Suppressor macrophage treated with lipopolysaccharide for 4 hours (primary cell): ENCODE measurements at places on chromosomes 7 and 10.

- peak; percentile 35 for DNase-seq
Measured at GRCh38 chr10:43225787-43226153, 41.1 kb downstream of the RASGEF1A start.

DNA sequence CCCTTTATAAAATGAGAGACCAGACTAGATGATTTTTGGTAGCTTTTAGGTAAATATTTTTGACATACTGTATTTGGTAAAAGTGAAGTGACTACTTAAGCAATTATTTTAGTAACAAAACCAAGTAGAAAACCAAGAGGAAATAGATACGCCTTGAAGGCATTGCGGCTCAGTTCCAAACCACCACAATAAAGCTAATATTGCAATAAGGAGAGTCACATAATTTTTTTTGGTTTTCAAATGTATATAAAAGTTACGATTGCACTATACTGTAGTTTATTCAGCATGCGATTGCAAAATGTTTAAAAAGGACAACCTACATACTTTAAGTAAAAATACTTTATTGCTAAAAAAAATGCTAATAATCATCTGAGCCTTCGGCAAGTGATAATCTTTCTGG lies 581.7 kb upstream of the POT1 start:
- DNase-seq, result no peak

GRCh38 chr7:116438267-116438666 lies 61.3 kb upstream of the CAV2 start:
- DNase-seq, result no peak

DNA sequence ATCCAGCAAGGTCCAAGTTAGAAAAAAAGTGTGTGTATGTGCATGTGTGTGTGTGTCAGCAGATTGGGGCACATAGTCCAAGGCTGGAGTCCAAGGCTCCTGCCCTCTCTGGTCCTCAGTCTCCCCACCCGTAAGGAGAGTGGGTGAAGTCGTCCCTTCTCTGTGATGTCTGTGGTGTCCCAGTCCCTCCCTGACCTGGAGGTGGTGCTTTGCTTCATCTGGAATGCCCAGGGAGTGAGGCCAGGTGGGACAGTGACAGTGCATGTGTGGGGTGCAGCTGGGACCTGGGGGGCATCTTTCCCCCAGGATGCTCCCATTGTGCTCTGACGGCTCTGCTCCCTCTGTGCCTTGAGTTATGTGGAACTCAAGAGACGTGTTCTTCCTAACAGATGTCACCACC lies 18.0 kb downstream of the AQP1 start:
- DNase-seq, result no peak

GRCh38 chr10:25113191-25114035 lies 61.4 kb upstream of the GPR158 start:
- DNase-seq, result peak; percentile 62

DNA sequence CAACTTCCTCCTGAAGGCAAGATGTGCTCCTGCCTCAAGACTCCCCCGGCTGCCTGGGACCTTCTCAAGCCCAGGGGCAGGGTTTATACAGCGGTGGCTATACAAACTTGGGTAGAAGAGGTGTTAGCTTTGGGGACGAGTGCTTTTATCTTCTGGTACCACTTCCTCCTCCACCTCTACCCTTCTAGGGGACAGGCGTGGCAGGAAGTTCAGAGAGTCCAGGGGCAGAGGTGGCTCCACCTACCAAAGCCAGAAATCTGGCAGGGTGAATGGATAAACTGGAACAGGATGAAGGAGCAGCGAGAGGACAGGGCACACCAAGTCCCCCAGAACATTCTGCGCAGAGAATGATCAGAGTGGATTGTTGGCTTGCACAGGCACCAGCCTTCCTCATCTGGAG lies 24.0 kb upstream of the TM9SF3 start:
- DNase-seq, result no peak

DNA sequence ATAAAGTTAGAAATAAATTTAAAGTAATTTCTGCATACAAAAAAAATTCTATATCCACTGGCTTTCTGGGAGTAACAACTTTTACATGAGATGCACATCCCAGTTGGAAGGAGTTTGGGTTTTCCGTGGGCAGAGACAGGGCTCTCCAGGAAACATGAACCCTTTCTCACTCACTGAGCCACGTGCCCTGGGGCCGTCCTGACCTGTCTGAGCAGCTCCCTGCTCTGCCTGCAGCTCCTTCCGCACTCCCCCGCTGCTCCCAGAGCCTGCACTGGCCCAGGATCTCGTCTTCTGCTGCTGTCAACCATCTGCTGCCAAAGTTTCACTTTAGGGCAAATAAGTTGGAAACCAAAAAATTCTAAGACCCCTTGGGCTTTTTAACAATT lies 169.1 kb downstream of the DIP2C start:
- no peak for DNase-seq

GRCh38 chr7:117937753-117938483 lies 64.7 kb upstream of the CTTNBP2 start:
- DNase-seq, result no peak
